Amniotic stem cell (primary cell): ENCODE measurements at places on chromosomes 5 and 9.
A peak's percentile ranks its signal among the peaks of the same experiment; 100 is the strongest.

GRCh38 chr5:66171349-66172344 lies 27.5 kb downstream of the SREK1 start:
- peak; percentile 9 for DNase-seq

DNA sequence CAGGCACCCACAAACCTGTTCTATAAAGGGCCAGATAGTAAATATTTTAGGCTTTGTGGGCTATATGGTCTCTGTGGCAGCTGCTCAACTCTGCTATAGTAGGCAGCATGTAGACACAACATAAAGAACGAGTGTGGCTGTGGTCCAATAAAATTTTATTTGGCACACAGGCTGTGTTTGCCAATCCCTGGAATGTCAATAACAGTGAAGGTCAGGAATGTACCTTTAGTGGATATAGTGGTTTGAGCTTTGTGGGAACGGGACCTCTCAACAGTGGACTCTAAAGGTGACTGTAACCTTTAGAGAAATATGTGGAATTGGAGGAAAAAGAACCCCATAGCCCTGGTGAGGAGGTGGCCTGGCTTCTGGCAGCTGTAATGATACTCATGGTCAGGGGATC lies 145.2 kb downstream of the MAST4 start:
- no peak for DNase-seq

DNA sequence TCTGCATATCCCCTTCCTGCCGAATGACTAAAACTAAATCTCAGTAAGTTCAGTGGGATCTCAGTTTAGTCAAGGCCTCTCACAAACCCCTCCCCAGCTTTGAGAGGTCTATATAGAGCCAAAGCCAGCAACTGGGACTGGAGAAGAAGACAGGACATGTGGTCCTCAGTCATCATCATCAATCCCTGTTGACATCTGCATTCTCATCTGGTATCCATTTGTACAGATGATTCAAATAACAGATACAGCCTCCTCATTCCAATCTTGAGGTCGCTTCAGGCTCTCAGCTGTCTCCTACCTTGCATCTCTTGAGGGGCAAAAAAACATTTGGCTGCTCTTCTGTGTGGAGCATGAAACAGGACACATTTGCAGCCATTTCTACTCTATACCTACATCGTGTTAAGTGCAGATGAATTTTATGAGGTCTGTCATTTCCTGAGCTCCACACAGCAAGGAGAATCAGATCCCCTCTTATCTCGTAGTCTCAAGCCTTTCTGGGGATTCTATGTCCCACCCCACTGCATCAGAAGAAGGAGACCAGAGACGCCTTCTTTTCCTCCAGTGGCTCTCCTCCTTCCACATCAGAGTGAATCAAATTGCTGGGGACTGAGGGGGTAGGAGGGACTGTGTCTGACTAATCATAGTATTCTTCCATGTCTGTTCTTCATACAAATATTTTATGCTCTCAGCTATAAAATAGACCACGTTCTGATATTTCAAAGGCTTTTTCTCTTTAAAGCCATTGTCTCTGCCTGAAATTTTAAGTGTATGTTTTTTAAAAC lies 4.7 kb upstream of the RECK start:
- DNase-seq: no peak

GRCh38 chr9:13607481-13608441 lies 328.3 kb upstream of the MPDZ start:
- DNase-seq: no peak

DNA sequence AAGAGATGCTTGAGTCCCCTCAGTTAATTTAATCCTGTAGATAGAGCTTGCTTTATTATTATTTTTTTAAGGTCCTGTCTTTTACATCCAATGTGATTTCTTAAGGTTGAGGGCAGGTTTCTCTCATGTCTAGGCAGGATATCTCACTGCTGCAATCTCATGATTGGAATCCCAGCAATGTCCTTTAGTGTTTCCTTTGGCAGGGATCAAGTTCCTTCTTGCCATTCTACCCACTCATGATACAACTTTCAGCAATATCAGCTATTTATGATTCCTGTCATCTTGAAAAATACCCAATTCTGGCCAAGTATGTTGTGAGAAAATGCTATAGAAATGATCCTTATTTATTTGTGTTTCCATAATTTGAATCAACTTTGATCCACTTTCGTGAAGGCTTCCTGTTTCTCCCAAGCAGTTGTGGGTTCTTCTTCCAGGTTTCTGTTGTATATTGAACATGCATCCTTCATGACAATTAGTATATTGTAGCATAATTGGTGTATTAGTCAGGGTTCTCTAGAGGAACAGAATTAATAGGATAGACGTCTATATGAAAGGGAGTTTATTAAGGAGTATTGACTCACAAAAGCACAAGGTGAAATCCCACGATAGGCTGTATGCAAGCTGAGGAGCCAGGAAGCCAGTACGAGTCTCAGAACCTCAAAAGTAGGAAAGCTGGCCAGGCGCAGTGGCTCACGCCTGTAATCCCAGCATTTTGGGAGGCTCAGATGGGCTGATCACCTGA lies 18.4 kb upstream of the VPS13A start:
- no peak for DNase-seq

DNA sequence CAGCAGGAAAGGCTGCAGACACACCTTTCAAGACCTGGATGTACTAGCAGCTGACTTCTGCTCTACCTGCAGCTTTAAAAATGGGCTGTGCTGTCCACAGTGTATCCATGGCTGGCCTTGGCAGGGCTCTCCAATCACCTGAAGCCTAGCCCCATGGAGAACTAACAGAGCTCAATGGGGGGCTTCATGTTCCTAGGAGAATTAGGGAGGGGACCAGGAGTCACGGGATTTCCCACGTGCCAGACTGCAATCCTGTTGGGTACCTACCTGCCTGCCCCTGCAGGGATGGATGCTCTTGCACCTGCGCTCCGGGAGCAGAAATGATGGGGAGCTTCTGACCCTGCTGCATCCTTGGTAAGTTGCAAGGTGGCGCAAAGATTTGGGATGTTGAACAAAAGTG lies 462.1 kb downstream of the ICE1 start:
- no peak for DNase-seq
